ENCODE measurements at places on chromosomes 2 and 18. TPM values are rescaled to one million over a fixed set of nuclear protein-coding genes. Genes with fewer than 3 reads are reported as not detected.
A peak's percentile ranks its signal among the peaks of the same experiment; 100 is the strongest.

- no peaks in the 10 kb centered on the region for H3K27me3 ChIP-seq
- H3K4me3 ChIP-seq: no peak overlapping the region
- H3K36me3 ChIP-seq: no peaks in the 10 kb centered on the region
- peak overlapping the region; percentile 77 for H3K27ac ChIP-seq
- H3K4me1 ChIP-seq: peaks cover 17% of the 10 kb centered on the region
- DNase-seq: peak; percentile 97
These were observed 6.0 kb upstream of the SLC35F6 start for GRCh38 chr2:26757873-26758789.

DNA sequence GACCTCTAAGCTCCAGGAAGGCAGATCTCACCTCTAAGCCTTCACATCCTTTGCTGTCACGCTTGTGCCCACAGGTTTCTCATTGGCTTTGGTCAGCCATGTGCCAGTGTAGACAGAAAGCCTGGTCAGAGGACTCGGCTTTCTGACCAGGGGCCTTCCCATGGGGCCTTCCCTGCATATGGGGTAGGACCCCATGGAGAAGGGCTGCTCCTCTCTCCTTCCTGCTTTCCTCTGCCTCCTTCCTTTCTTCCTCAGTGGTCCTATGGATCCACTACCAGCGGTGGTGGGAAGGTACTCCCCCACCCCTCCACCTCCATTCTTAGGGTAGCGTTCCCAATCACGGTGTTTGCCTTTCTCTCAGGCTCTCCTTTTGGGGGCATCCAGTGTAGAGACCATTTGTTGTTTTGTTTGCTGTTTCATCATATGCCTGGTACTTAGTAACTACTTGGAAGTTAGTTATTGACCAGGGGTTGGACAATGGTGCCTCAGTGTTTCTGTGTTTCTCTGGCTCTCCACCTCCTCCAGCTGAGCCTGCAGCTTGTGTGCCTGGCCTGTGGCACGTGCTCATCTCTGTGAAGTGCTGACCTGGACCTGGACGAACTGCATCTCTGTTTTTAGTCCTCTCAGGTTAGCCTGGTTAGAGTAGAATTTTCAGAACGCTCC, 71.6 kb downstream of the ZNF407 start:
- peaks cover 6% of the 10 kb centered on the region for H3K4me1 ChIP-seq
- no peak overlapping the region for H3K27ac ChIP-seq

DNA sequence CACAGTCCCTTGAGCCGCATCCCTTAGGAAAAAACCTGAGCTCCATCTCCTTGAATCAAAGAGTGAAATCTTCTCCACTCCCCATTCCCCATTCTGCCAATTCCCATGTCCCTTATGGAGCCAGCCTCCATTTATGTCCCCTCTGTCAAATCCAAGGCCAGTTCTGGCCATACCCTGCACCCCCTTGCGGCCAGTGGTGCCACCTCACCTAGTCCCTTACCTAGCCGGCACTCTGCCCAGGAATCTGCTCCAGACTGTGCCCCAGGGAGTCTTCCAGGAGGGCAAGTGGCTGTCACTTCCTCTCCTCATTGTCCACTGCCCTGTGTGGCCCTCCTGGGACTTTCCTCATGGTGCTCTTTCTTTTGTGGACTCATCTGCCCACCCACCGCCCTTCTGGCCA, 195.4 kb upstream of the RMP24 start:
- H3K36me3 ChIP-seq: no peaks in the 10 kb centered on the region
- no peak overlapping the region for H3K27ac ChIP-seq
- H3K27me3 ChIP-seq: no peaks in the 10 kb centered on the region
- H3K4me1 ChIP-seq: no peaks in the 10 kb centered on the region
- no peak overlapping the region for H3K4me3 ChIP-seq

The NOL4 gene
- total RNA-seq: not detected

- no peak for DNase-seq
- H3K4me1 ChIP-seq: no peaks in the 10 kb centered on the region
- no peaks in the 10 kb centered on the region for H3K36me3 ChIP-seq
- H3K4me3 ChIP-seq: no peak overlapping the region
These were observed 523.9 kb downstream of the SLC4A3 start for GRCh38 chr2:220151341-220151740.

The NETO1 gene
- 12.9 TPM for total RNA-seq

- no peak overlapping the region for H3K27ac ChIP-seq
- DNase-seq: peak; percentile 28
- peaks cover 10% of the 10 kb centered on the region for H3K4me1 ChIP-seq
- no peaks in the 10 kb centered on the region for H3K27me3 ChIP-seq
- H3K4me3 ChIP-seq: no peak overlapping the region
These were observed 272.8 kb downstream of the RND3 start for GRCh38 chr2:150214626-150215025.

DNA sequence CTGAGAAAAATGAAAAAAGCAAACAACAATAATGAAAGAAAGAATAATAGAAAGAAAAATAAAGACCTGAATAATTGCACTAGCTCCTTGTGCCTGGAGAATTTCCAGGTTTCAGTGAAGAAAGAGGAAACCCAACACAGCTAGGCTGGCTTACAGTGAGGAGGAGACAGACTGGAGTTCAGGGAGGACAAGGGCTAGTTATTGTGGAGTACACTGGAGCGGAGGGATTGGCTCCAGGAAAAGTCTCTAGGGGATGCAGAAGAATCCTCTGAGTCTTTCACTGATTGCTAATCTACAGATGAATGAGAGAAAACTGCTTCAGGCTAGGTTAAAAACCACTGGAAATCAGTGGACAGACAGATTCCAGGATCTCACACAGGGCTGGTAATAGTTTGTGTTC, 163.6 kb upstream of the RBMS1 start:
- no peaks in the 10 kb centered on the region for H3K27me3 ChIP-seq
- no peak overlapping the region for H3K4me3 ChIP-seq
- H3K36me3 ChIP-seq: no peaks in the 10 kb centered on the region
- H3K27ac ChIP-seq: no peak overlapping the region

DNA sequence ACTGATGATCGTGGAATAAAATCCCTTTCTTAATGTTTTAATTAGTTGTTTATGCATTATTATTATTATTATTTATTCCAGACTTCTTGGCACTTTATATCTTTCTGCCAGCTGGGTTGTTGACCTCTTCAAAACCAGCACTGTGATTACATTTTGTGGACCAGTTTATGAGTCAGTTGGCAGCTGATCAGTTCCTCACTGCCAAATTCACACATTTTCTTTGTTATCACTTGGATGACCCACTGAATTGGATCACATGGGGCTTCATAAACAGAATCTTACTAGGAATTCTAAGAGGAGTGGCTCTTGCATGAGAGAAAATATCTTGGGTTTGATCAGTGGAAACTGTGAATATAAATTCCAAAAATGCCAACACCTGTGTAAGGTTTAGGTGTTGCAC, 321.8 kb upstream of the SPRED2 start:
- H3K27ac ChIP-seq: no peak overlapping the region
- peaks cover 15% of the 10 kb centered on the region for H3K27me3 ChIP-seq
- DNase-seq: peak; percentile 5
- peaks cover 3% of the 10 kb centered on the region for H3K4me1 ChIP-seq

The ANTXR1 gene
- total RNA-seq: 31.1 TPM

The HOXD12 gene
- total RNA-seq: not detected

The LRP1B gene
- 0.06 TPM for total RNA-seq

The OTOS gene
- total RNA-seq: not detected

The POTEI gene
- not detected for total RNA-seq

DNA sequence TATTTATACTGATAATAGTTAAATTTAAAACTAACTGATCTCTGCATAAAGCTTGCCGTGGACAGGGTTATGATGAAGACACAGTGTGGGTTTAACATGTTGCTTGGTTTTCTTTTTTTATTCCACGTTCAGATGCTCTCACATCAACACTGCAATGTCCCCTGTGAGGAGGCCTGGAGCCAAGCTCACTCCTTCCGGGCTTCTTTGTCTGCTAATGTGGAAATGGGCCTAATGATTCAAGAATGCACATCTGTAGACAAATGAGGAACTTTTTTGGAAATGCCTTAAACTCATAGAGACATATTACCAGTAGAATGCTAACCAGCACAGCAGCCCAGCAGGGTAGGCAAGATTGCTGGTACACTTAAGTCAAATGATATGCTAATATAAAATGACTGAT, 208.0 kb downstream of the GALR1 start:
- peaks cover 15% of the 10 kb centered on the region for H3K27me3 ChIP-seq
- no peak overlapping the region for H3K27ac ChIP-seq
- no peaks in the 10 kb centered on the region for H3K4me1 ChIP-seq
- H3K36me3 ChIP-seq: no peaks in the 10 kb centered on the region
- DNase-seq: no peak
- H3K4me3 ChIP-seq: no peak overlapping the region

GRCh38 chr2:217277646-217278398, 418.0 kb upstream of the TNP1 start:
- no peaks in the 10 kb centered on the region for H3K27me3 ChIP-seq
- DNase-seq: peak; percentile 96
- H3K4me3 ChIP-seq: no peak overlapping the region
- peaks cover 50% of the 10 kb centered on the region for H3K4me1 ChIP-seq
- H3K27ac ChIP-seq: peak overlapping the region; percentile 94

DNA sequence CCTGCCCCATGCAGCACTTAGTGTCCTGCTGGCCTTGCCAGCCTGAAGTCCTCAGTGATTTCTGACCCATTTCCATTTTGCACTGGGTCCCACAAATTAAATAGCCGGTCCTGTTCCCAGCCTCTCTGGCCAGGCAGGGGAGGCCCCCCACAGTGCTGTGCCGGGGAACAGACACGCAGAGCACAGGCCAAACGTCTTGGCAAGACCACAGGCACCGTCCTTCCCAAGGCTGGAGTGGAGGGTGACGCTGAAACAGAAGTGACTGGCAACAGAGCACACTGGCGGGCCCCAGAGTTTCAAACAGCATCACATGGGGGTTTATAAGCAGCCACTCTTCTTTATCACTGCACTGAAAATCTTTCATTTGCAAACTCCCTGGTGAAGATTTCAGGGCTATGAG, 52.2 kb downstream of the EDAR start:
- H3K27me3 ChIP-seq: no peaks in the 10 kb centered on the region
- H3K4me1 ChIP-seq: no peaks in the 10 kb centered on the region
- no peak overlapping the region for H3K4me3 ChIP-seq
- no peak overlapping the region for H3K27ac ChIP-seq
- no peaks in the 10 kb centered on the region for H3K36me3 ChIP-seq

- no peaks in the 10 kb centered on the region for H3K27me3 ChIP-seq
- H3K27ac ChIP-seq: no peak overlapping the region
- H3K4me1 ChIP-seq: peaks cover 7% of the 10 kb centered on the region
- H3K36me3 ChIP-seq: peaks cover 7% of the 10 kb centered on the region
- H3K4me3 ChIP-seq: no peak overlapping the region
- no peak for DNase-seq
These were observed 24.2 kb upstream of the HES6 start for GRCh38 chr2:238264072-238264460.

The ZNF407 gene
- total RNA-seq: 9.3 TPM

GRCh38 chr2:99940963-99941362, 201.4 kb downstream of the AFF3 start:
- H3K36me3 ChIP-seq: no peaks in the 10 kb centered on the region
- no peak for DNase-seq
- no peaks in the 10 kb centered on the region for H3K4me1 ChIP-seq

- no peak overlapping the region for H3K4me3 ChIP-seq
- peak; percentile 27 for DNase-seq
- H3K4me1 ChIP-seq: peaks cover 12% of the 10 kb centered on the region
- H3K27ac ChIP-seq: no peak overlapping the region
- H3K27me3 ChIP-seq: no peaks in the 10 kb centered on the region
These were observed 1.4 kb downstream of the UGT1A5 start for GRCh38 chr2:233714121-233714520.

The ACVR1C gene
- 0.40 TPM for total RNA-seq

- DNase-seq: no peak
- H3K4me3 ChIP-seq: no peak overlapping the region
- H3K27ac ChIP-seq: no peak overlapping the region
These were observed 1.6 kb upstream of the ERMN start for GRCh38 chr2:157327200-157327599.

The PSMA8 gene
- not detected for total RNA-seq

The LCT gene
- not detected for total RNA-seq

DNA sequence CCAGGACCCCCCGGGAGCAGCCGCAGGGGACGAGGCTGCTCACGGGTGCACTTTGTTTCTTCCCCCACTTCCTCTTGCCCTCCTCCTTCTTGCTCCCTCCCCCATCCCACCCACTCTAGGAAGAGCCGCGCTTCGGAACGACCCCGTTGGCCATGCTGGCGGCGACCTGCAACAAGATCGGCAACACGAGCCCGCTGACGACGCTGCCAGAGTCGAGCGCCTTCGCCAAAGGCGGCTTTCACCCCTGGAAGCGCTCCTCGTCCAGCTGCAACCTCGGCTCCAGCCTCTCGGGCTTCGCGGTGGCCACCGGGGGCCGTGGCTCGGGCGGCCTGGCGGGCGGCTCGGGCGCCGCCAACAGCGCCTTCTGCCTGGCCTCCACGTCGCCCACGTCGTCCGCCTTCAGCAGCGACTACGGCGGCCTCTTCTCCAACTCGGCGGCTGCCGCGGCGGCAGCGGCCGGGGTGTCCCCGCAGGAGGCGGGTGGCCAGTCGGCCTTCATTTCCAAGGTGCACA, 1.3 kb downstream of the SP9 start:
- H3K27me3 ChIP-seq: no peaks in the 10 kb centered on the region
- no peaks in the 10 kb centered on the region for H3K36me3 ChIP-seq
- no peak for DNase-seq
- H3K4me1 ChIP-seq: peaks cover 10% of the 10 kb centered on the region

DNA sequence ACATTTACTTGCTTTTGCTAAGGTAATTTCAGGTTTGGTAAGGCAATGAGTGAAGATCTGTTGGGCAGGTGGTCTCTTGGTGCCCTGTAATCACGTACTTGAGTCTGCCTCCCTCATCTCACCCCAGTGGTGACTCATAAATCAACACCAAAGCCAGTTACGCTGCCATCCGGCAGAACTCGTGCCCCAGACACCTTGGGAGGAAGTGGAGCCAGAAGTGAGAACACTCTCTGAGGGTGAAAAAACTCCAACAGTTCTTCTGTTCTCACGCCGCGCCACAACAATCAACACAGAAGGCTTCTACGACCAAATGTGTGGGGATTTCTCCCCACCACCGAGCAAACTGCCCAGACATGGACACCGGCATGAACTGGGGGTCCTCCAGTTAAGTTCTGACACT, 206.2 kb downstream of the ARL4C start:
- no peak for DNase-seq
- no peaks in the 10 kb centered on the region for H3K36me3 ChIP-seq
- H3K4me1 ChIP-seq: peaks cover 12% of the 10 kb centered on the region
- no peak overlapping the region for H3K4me3 ChIP-seq
- no peaks in the 10 kb centered on the region for H3K27me3 ChIP-seq
- H3K27ac ChIP-seq: no peak overlapping the region

DNA sequence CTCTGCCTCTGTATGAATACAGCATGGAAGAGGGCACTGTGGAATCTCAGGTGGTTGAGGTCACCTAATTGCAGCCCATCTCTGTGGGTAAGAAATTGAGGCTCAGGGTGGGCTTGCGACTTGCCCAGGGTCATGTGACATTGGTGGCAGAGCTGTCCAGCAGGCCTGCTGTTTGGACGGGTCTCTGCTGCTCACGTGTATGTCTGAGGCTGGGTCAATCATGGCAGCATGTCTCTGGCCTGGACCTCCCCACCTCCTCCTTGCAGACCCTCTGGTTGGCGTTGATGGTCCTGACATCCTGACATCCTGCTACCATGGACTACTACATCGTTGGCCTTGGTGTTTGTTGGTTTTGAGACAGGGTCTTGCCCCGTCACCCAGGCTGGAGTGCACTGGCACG, 64.3 kb upstream of the HPCAL1 start:
- no peak overlapping the region for H3K27ac ChIP-seq
- H3K4me3 ChIP-seq: no peak overlapping the region
- no peaks in the 10 kb centered on the region for H3K27me3 ChIP-seq
- no peaks in the 10 kb centered on the region for H3K36me3 ChIP-seq

The DOCK10 gene
- 23.1 TPM for total RNA-seq

- H3K27ac ChIP-seq: no peak overlapping the region
- no peaks in the 10 kb centered on the region for H3K27me3 ChIP-seq
- no peaks in the 10 kb centered on the region for H3K4me1 ChIP-seq
- no peak overlapping the region for H3K4me3 ChIP-seq
These were observed 139.9 kb upstream of the MAPRE2 start for GRCh38 chr18:34901299-34901698.

The C2orf80 gene
- not detected for total RNA-seq
